ENCODE measurements at places on chromosomes 6 and 20. TPM values are rescaled to one million over a fixed set of nuclear protein-coding genes. Genes with fewer than 3 reads are reported as not detected.

DNA sequence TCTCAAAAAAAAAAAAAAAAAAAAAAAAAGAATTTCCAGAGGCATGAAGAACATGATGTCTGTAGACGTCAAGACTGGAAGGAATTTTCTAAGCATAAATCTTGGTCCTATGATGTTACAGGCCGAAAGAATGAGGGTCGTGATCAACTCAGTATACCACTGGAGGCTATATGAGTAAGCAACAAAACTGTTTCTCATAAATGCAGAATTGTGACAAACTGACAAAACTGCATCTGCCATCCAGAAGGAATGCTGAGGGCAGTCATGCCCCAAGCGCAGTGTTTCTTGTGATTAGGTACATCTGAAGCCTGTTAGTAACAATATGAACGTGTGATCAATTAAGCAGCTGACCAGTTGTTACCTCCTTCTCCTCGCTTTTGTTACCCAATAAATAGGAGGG lies 43.5 kb upstream of the ADGRG6 start:
- H3K27ac ChIP-seq = no peak overlapping the region
- no peak for DNase-seq
- peaks cover 2% of the 10 kb centered on the region for H3K27me3 ChIP-seq
- no peaks in the 10 kb centered on the region for H3K4me1 ChIP-seq
- no peaks in the 10 kb centered on the region for H3K36me3 ChIP-seq

DNA sequence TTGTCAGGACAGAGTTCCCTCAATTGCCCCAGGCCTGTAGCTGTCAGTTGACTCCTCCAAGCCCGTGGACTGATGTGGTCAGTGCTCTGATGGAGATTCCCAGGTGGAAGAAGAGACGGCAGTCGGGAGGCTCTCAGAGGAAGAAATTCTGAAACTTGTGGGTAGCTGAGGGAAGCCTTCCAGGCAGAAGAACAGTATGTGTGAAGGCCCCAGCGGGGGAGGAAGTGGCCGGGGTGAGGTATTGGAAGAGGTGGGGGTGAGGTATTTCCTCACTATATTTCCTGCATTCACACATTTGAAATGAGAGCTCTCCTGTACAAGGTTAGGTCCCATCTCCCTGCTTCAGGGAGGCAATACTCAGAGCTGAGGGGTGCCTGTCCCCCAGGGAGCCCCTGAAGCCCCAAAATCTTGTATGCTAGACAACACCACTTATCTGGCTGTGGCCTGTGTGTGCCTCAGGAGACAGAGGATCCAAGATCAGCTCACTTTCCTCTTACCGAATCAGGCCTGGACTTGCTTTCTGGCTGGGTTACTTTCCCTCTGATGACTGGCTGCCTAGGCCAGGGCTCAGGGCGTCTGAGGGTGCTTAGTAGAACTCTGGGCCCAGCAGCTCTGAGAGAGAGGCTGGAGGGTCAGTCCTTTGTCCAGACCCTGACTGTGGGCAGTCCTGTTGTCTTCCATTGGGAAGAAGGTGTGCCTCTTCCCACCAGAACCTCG lies 49.3 kb upstream of the MYL9 start:
- no peaks in the 10 kb centered on the region for H3K36me3 ChIP-seq
- no peak overlapping the region for H3K27ac ChIP-seq
- DNase-seq = no peak
- peaks cover 18% of the 10 kb centered on the region for H3K4me1 ChIP-seq
- peaks cover 13% of the 10 kb centered on the region for H3K27me3 ChIP-seq
- H3K4me3 ChIP-seq = no peak overlapping the region

GRCh38 chr6:136188486-136188885 lies 61.6 kb downstream of the MTFR2 start:
- no peak for DNase-seq
- no peaks in the 10 kb centered on the region for H3K36me3 ChIP-seq
- no peak overlapping the region for H3K27ac ChIP-seq
- no peak overlapping the region for H3K4me3 ChIP-seq
- H3K4me1 ChIP-seq = no peaks in the 10 kb centered on the region
- no peaks in the 10 kb centered on the region for H3K27me3 ChIP-seq

GRCh38 chr20:48294196-48294595 lies 508.9 kb upstream of the SULF2 start:
- peaks cover 9% of the 10 kb centered on the region for H3K27me3 ChIP-seq
- no peak for DNase-seq
- H3K4me3 ChIP-seq = no peak overlapping the region
- no peak overlapping the region for H3K27ac ChIP-seq

Gene OR2H1
- total RNA-seq = not detected

GRCh38 chr6:151179321-151179720 lies 60.4 kb upstream of the AKAP12 start:
- H3K27me3 ChIP-seq = peaks cover 5% of the 10 kb centered on the region
- H3K36me3 ChIP-seq = peaks cover 5% of the 10 kb centered on the region
- no peak for DNase-seq
- no peak overlapping the region for H3K4me3 ChIP-seq
- H3K27ac ChIP-seq = no peak overlapping the region
- H3K4me1 ChIP-seq = peaks cover 5% of the 10 kb centered on the region

GRCh38 chr6:168345896-168346754 lies 26.5 kb upstream of the DACT2 start:
- DNase-seq = no peak
- H3K27me3 ChIP-seq = no peaks in the 10 kb centered on the region
- H3K4me3 ChIP-seq = no peak overlapping the region
- peaks cover 6% of the 10 kb centered on the region for H3K36me3 ChIP-seq

- DNase-seq = no peak
- H3K27me3 ChIP-seq = peaks cover 2% of the 10 kb centered on the region
- H3K4me1 ChIP-seq = peaks cover 5% of the 10 kb centered on the region
- no peak overlapping the region for H3K27ac ChIP-seq
- H3K36me3 ChIP-seq = no peaks in the 10 kb centered on the region
These were observed 37.6 kb upstream of the CHMP4B start for GRCh38 chr20:33773412-33774089.

Gene ADGRF5
- 0.37 TPM for total RNA-seq

- H3K27ac ChIP-seq = no peak overlapping the region
- H3K36me3 ChIP-seq = peaks cover 13% of the 10 kb centered on the region
- H3K4me1 ChIP-seq = peaks cover 4% of the 10 kb centered on the region
- DNase-seq = no peak
- peaks cover 18% of the 10 kb centered on the region for H3K27me3 ChIP-seq
- H3K4me3 ChIP-seq = no peak overlapping the region
These were observed 81.7 kb downstream of the ANKRD60 start for GRCh38 chr20:58146746-58147140.

DNA sequence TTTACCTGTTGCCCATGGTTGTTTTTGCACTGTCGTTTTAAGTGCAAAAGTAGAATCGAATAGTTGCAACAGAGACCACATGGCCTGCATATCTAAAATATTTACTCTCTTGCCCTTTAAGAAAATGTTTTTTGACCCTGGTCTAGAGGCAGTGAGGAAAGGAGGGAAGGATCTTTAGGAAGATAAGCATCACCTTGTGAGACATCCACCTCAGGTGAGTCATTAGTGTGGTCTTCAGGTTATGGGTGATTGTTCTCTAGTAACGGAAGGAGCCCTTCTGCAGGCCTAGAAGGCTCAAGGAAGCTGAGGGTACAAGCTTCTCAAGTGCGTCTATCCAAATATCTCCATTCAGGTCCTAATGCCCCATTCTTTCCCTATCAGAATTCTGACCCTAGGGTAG lies 6.6 kb upstream of the RAB44 start:
- H3K36me3 ChIP-seq = no peaks in the 10 kb centered on the region
- peaks cover 2% of the 10 kb centered on the region for H3K4me1 ChIP-seq
- no peak for DNase-seq
- H3K27ac ChIP-seq = no peak overlapping the region
- no peak overlapping the region for H3K4me3 ChIP-seq

DNA sequence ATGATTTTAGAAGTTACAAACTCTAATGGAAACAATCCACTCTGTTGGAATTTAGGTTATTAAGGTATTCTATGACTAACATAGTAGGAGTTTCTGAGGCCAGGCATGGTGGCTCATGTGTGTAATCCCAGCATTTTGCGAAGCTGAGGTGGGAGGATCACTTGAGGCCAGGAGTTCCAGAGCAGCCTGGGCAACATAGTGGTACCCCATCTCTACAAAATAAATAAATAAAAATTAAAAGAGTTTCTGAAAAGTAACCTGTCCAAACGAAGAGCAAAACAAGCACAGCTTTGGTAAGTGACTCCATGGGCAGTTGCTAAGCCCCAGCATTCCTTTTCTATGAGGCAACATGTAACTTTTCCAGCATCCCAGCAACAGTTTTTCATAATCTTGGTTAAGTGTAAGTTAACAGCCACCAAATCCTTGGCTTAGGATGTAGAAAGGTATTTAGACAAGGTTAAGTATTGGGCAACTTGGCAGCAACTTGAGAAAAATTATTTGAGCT lies 86.3 kb downstream of the SOX4 start:
- H3K4me3 ChIP-seq = no peak overlapping the region
- H3K27ac ChIP-seq = no peak overlapping the region
- H3K4me1 ChIP-seq = peaks cover 2% of the 10 kb centered on the region
- no peaks in the 10 kb centered on the region for H3K36me3 ChIP-seq

DNA sequence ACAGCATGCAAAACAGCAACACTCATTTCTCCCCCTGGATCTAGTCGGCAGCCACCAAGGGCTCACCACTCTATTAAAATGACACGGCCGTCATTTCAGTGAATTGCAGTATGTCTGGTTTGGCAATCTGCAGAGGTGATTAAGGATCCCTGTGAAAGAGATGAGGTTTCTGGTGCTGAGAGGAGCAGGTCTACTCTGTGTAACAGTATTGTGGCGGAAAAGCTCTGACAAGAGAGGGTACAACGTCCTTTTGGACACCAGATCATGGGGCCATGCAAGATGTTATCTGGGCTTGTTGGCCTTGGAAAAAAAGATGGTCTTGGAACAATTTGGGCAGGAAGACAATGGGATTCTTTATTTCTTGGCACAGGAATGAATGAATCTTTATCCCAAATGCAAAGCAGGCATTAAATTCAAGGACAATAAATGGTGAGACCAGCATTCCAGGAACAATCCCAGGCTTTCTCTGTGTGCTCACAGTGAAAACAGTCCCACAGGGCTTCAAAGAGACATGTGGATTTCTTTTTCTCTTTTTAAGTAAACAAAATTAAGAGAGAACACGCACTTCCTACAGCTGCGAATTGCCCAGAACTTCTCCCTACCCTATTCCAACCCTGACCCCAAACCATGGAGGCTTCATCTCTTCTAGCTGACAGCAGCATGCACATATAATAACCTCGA lies 33.7 kb upstream of the ADGRF1 start:
- no peak overlapping the region for H3K27ac ChIP-seq
- H3K27me3 ChIP-seq = no peaks in the 10 kb centered on the region
- H3K4me3 ChIP-seq = no peak overlapping the region
- DNase-seq = no peak
- H3K36me3 ChIP-seq = no peaks in the 10 kb centered on the region

- no peak overlapping the region for H3K27ac ChIP-seq
- H3K4me1 ChIP-seq = peaks cover 3% of the 10 kb centered on the region
- H3K4me3 ChIP-seq = no peak overlapping the region
- no peaks in the 10 kb centered on the region for H3K36me3 ChIP-seq
- no peaks in the 10 kb centered on the region for H3K27me3 ChIP-seq
- DNase-seq = no peak
These were observed 25.5 kb downstream of the CLIC5 start for GRCh38 chr6:45990162-45990561.

Gene SGK2
- 0.56 TPM for total RNA-seq

- H3K4me1 ChIP-seq = peaks cover 12% of the 10 kb centered on the region
- DNase-seq = no peak
- no peak overlapping the region for H3K27ac ChIP-seq
These were observed 68.2 kb downstream of the FAM120B start for GRCh38 chr6:170374571-170375444.

Measured in glutamatergic neuron (in vitro differentiated cells).